Fibroblast of lung (primary cell): ENCODE measurements at places on chromosomes 16 and 17. TPM values are rescaled to one million over a fixed set of nuclear protein-coding genes. Genes with fewer than 3 reads are reported as not detected.

DNA sequence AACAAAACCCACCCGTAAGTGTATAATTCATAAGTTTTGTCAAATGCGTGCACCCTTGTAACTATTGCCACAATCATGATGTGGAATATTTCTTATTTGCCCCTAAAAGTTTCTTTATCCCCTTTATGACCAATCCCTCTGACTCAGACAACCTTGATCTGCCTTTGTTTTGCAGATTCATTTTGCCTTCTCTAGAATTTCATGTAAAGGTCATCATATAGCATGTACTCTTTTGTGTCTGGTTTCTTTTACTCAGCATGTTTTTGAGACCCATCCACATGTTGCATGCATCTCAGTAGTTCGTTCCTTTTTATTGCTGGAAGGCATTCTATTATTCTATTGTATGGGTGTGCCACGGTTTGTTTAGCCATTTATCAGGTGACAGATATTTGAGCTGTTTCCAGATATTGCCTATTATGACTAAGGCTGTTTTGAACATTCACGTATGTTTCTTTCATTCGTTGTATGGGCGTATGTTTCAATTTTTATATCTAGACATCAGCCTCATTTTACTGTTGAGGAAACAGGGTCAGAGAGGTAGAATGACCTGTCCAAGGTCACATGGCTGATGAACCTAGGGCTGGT is 192.4 kb downstream of the RAB11FIP4 start:
- H3K27ac ChIP-seq: no peak overlapping the region
- peaks cover 32% of the 10 kb centered on the region for H3K4me1 ChIP-seq
- H3K4me3 ChIP-seq: no peak overlapping the region
- DNase-seq: no peak

Gene NOS2
- total RNA-seq: under 0.01 TPM in 1 of 2 replicates, not detected in the other

- H3K27ac ChIP-seq: no peak overlapping the region
- H3K27me3 ChIP-seq: no peaks in the 10 kb centered on the region
- peak; percentile 27 for DNase-seq
- H3K4me3 ChIP-seq: no peak overlapping the region
- H3K4me1 ChIP-seq: no peaks in the 10 kb centered on the region
- peaks cover 3% of the 10 kb centered on the region for H3K36me3 ChIP-seq
Measured at GRCh38 chr17:63698886-63699637, 863 bp downstream of the LIMD2 start.

GRCh38 chr16:30521873-30522641 is 4.3 kb downstream of the ZNF768 start:
- DNase-seq: no peak
- H3K27ac ChIP-seq: no peak overlapping the region
- H3K4me3 ChIP-seq: no peak overlapping the region
- peaks cover 7% of the 10 kb centered on the region for H3K36me3 ChIP-seq
- no peaks in the 10 kb centered on the region for H3K27me3 ChIP-seq

DNA sequence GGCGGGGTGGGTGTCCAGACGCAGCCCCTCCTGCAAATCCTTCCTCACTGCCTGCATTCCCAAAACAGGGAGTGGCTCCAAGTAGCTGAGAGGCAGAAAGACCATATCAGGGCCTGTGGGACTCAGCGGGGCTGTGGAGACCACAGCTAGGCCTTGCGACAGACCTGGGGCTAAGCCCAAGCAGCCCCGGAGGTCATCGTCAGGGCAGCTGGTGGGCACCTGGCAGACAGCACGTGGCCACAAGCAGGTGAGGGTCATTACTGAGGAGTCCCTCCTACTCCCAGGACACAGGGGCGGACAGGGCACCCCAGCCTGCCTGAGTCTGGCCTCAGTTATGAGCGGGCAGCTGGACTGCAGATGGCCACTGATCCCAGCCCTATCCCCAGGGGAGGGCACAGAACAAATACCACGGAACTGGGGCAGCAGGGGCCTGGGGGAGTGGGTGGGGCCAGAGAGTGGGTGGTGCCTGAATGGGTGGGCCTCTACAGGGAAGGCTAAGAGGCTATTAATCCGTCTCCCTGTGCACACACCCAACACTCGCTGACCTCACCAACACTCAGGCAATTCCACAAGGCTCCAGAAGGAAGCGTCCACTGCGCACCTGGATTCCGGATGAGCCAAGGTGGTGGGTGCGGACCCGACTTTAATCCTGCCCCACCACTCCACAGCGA is 8.5 kb downstream of the HS3ST6 start:
- no peaks in the 10 kb centered on the region for H3K36me3 ChIP-seq
- no peaks in the 10 kb centered on the region for H3K4me1 ChIP-seq
- H3K27me3 ChIP-seq: no peaks in the 10 kb centered on the region
- no peak for DNase-seq

Gene KRTAP16-1
- not detected in 2 replicates for total RNA-seq

Gene CD300E
- not detected in 2 replicates for total RNA-seq

Gene SBK1
- total RNA-seq: under 0.01 TPM in 2 replicates

GRCh38 chr16:63702981-63703590 is 1418.8 kb downstream of the CDH11 start:
- no peak for DNase-seq
- no peak overlapping the region for H3K27ac ChIP-seq
- no peaks in the 10 kb centered on the region for H3K36me3 ChIP-seq
- no peaks in the 10 kb centered on the region for H3K27me3 ChIP-seq

Gene PTGES3L
- total RNA-seq: 0.17 TPM in 1 of 2 replicates, not detected in the other

DNA sequence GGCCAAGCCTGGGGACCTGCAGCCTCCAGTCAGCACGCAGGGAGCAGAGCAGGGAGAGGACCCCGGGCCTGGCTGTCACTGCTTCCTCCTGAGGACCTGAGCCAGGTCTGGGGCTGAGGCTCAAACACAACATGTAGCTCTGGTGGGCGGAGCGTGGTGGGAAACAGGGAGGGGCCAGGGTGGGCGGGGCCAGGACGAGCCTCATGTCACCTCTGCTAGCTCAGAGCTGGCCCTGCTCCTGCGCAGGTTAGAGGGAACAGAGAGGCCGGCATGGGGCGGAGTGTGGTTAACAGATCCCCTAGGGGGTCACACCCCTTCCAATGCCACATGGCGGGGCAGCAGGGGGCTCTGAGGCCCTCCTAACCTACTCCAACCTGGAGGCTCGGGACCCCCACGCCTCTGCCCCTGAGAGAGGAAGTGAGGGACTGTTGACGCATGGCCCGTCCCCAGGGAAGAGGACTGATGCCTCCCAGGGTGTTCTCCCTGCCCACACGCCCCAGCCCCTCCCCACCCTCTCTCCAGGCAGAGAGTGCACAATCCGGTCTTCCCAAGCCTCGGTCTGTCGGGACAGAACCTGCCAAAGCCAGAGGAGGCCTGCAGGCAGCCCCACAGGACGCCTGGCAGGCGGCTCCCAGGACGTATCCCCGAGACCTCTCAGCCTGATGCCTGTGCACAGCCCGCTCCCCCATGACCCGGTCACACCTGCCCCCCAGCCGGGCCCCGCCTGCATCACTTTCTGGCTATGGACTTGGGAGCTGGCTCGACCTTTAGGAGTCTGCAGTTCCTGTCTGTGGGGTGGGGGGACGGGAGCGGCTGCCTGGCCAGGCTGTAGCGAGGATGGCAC is 15.2 kb downstream of the PIEZO1 start:
- peak overlapping the region; percentile 69 for H3K27ac ChIP-seq
- H3K36me3 ChIP-seq: peaks cover 3% of the 10 kb centered on the region
- H3K4me3 ChIP-seq: no peak overlapping the region
- no peaks in the 10 kb centered on the region for H3K27me3 ChIP-seq

Gene ZP2
- total RNA-seq: not detected in 2 replicates

Gene IRF8
- 0.26 TPM in 1 of 2 replicates, not detected in the other for total RNA-seq

DNA sequence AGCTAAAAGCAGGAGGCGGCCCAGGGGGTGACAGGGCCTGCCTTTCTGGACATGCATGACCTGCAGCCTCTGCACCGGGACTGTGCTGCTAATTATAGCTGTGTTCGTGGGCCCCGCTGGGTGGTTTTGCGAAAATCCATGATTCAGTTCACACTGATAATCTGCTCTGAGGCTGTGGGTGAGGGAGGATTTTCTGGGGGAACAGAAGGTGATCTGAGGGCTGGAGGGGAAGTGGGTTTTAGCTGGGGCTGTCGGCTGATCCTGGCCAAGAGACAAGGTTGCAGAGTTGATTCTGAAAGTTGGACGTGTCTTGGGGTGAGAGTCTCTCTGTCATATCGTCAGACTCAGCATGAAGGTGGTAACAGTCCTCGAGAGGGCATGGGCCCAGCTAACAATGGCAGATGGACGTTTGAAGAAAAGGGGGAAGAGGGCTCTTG is 187.5 kb upstream of the ZNF469 start:
- no peak for DNase-seq
- no peak overlapping the region for H3K4me3 ChIP-seq
- no peaks in the 10 kb centered on the region for H3K27me3 ChIP-seq
- H3K27ac ChIP-seq: no peak overlapping the region
- H3K4me1 ChIP-seq: peaks cover 2% of the 10 kb centered on the region

DNA sequence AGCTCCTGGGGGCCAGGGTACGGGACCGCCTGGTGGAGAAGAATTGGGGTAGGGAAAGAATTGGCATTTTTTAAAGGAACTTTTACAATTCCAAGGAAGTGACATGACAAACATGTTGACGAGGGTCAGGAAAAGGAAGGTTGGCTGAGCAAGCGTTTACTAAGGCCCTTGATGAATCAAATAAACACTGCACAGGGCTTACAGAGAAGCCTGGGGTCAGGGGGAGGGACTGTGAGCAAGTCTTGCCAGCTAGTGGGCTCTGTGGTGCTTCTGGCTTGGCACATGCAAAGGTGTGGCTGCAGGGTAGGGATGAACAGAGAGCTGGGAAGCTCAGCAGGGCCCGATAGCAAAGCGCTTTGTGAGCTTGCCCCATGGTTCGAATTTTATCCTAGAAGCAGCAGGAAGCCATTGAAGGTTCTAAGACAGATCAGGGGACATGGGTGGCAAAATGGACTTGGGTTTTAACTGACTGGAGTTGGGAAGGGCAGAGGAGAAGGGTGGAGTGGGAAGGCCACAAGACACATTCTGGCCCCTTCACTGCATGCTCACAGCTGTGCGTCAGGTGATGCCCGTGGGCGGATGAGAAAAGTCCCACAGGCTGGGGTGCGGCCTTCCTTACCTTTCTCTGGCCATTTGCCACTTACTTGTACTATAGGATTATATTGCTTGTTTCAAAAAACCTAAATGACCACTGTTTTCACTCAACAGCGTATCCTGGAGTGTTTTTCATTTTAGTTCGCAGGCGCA is 117.8 kb downstream of the SOCS1 start:
- H3K27me3 ChIP-seq: no peaks in the 10 kb centered on the region
- H3K4me1 ChIP-seq: peaks cover 36% of the 10 kb centered on the region
- no peak for DNase-seq
- H3K36me3 ChIP-seq: no peaks in the 10 kb centered on the region
- no peak overlapping the region for H3K27ac ChIP-seq

GRCh38 chr16:1080801-1081733 is 8.5 kb downstream of the SSTR5 start:
- no peak overlapping the region for H3K4me3 ChIP-seq
- no peak overlapping the region for H3K27ac ChIP-seq
- no peaks in the 10 kb centered on the region for H3K36me3 ChIP-seq

DNA sequence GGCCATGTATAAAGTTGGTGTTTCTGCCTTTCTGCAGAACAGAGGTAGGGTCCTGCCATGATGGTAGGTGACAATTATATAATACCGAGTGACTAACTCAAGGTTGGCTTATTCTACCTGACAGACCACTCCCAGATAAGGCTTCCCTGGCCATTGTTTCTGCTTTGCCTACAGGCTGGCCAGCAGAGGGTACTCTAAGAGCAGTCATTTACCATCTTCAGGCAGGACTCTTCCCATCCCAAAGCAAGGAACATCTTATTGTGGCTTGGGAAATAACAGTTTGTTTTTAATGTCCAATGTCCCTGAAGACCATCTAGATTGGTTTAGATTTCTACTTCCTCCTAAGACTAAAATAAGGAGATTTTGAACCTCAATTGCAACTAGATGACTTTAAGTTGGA is 74.1 kb downstream of the SNX11 start:
- H3K27ac ChIP-seq: no peak overlapping the region
- peak; percentile 20 for DNase-seq
- peaks cover 33% of the 10 kb centered on the region for H3K27me3 ChIP-seq
- H3K4me3 ChIP-seq: no peak overlapping the region
- H3K36me3 ChIP-seq: no peaks in the 10 kb centered on the region
- H3K4me1 ChIP-seq: no peaks in the 10 kb centered on the region

DNA sequence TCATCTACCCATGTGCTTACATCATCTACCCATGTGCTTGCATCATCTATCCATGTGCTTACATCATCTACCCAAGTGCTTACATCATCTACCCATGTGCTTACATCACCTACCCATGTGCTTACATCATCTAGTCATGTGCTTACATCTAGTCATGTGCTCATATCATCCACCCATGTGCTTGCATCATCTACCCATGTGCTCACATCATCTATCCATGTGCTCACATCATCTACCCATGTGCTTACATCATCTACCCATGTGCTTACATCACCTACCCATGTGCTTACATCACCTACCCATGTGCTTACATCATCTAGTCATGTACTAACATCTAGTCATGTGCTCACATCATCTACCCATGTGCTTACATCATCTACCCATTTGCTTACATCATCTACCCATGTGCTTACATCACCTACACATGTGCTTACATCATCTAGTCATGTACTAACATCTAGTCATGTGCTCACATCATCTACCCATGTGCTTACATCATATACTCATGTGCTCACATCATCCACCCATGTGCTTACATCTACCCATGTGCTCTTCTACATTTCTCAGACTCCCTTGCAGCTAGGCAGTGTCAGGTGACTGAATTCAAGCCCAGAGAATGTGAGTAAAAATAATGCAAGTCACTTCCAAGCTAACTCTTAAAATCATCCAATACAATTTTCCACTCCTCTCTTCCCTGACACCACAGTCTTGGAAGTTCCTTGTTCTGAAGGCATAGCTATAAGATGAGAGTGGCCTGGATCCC is 196.8 kb downstream of the CBLN1 start:
- no peaks in the 10 kb centered on the region for H3K36me3 ChIP-seq
- no peaks in the 10 kb centered on the region for H3K4me1 ChIP-seq
- H3K4me3 ChIP-seq: no peak overlapping the region
- DNase-seq: no peak

DNA sequence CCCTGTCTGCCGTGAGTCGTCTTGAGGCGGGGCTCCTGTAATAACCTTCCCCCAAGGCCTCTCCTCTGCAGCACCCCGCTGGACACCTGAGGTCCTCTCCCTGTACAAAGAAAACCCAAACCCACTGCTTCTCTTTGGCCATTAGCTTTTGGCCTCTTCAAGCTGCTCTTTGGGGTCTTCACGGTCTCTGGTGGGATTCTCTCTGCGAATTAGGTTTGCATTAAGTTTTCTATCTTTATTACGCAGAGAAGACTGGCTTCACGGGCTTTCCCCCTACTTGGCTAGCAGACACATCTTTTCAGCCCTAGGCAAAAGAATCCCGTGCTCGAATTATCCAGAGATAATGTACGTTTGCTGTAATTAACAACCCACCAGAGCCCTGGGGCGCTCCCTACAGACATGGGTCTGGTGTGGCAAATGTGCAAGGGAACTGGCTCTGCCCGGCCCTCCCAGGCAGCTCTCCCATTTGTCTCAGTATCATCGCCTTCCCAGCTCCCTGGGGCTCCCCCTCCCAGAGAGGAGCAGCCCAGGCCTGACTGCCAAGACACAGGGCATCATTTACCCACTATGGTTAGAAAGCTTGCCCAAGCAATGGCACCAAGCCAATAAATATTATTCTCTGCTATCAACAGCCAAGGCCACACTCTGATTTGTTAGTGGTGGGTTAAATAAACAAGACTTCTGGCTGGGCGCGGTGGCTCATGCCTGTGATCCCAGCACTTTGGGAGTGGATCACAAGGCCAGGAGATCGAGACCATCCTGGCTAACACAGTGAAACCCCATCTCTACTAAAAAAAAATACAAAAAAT is 24.7 kb upstream of the KLHDC4 start:
- H3K27ac ChIP-seq: peak overlapping the region; percentile 73
- no peaks in the 10 kb centered on the region for H3K36me3 ChIP-seq
- no peak overlapping the region for H3K4me3 ChIP-seq
- H3K4me1 ChIP-seq: peaks cover 7% of the 10 kb centered on the region
- peaks cover 11% of the 10 kb centered on the region for H3K27me3 ChIP-seq
